ENCODE measurements at places on chromosomes 2 and 18.

GRCh38 chr2:167953776-167954175 lies 293.6 kb downstream of the STK39 start:
- no peak for DNase-seq

DNA sequence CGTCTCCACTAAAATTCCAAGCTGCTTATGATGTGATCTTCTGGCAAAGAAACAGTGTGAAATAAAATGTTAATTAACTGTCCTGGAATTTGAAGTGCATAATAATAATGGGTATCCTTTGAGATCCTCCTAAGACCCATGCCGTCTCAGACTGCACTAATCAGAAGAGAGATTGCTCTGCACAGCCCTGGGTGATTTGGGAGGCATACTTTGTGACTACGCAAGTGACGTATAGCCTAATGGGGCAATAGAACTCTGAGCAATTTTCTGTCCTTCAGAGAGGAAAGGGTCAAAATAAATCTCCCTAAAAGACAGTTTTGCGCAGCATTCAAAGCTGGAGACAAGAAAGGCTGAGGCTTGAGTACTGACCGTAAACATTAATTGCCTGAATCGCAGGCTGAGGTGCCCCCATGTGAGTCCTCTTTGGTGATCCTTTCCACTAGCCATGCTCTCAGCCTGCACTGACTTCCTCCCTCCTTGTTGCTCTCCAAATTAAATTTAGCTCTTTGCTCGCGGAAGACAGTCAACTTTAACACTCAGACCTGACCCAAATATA lies 76.0 kb downstream of the DPP4 start:
- DNase-seq = no peak

DNA sequence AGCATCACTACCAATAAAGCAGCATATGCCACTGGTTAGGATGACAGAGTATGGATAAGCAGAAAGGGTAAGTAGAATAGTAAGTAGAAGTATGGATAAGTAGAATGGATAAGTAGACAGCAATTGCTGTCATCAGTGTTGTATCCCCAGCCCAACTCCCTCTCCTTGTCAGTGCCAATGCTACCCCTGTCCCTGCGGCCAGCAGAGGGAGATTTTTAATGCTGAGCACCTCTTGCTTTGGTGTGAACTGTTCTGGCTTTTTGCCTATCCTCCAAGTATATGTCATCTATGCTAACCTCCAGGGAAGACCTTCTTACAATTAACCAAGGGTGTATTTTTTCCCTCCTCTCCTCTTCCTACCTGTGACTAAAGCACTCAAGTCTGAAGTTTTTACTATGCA lies 136.7 kb upstream of the SPHKAP start:
- DNase-seq = peak; percentile 17

GRCh38 chr2:16079637-16080036 lies 139.3 kb downstream of the MYCN start:
- no peak for DNase-seq

DNA sequence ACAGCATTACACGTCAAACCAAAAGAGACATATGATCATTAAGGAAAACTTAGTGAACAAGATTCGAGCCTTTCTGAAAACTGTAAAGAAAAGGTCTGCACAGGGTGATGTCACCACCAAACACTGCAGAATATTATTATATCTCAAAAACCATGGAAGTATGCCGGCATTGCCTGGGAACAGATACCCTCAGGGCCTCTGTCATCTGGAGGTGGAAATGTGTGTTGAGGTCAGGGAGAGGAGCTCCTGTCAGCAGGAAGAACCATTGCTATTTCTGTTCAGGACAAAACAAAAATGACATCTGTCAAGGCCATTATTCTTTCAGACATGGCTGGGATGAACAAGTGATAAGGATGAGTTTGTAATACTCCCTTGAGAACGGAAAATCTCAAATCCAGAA lies 365.9 kb upstream of the TRIB2 start:
- no peak for DNase-seq

DNA sequence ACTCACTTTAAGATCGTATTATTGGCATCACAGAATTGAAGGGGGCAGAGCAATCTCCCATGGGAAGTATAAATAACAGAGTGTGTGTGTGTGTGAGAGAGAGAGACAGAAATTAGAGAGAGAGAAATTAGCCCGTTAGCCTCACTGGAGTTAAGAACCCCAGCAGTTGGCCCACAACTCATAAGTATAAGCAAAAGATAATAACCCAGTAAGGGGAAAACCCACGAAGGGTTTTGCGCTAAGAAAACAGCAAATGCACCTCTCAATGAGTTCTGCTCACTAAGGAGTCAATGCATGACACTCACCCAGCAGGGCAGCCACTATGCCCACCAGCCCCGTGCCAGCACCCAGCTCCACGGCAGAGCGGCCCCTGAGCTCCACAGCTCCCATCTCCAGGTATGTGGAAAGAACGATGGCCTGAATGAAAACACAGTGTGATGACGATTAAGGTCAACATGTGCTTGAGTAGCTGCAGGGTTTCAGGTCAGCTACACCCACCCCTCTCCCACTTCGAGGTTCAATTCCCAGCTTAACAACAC lies 3.6 kb downstream of the METTL21A start:
- no peak for DNase-seq

DNA sequence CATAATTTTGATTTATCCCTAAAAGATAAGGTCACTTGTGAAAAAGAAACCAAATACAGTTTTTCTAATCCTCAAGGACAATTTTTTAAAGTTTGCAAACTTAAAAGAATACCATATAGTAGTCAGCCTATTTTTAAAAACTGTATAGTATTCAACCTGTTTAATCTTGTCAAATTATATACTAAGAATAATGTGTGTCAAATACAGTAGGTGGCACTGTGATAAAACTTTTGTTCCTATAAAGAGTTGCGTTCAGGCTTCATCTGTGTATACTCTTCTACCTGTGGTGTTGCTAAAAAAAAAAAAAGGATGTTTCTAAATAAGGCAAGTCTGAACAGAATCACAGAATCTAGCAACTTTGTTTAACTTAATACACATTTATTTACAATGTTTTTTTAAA lies 68.6 kb downstream of the CCDC138 start:
- DNase-seq = no peak

DNA sequence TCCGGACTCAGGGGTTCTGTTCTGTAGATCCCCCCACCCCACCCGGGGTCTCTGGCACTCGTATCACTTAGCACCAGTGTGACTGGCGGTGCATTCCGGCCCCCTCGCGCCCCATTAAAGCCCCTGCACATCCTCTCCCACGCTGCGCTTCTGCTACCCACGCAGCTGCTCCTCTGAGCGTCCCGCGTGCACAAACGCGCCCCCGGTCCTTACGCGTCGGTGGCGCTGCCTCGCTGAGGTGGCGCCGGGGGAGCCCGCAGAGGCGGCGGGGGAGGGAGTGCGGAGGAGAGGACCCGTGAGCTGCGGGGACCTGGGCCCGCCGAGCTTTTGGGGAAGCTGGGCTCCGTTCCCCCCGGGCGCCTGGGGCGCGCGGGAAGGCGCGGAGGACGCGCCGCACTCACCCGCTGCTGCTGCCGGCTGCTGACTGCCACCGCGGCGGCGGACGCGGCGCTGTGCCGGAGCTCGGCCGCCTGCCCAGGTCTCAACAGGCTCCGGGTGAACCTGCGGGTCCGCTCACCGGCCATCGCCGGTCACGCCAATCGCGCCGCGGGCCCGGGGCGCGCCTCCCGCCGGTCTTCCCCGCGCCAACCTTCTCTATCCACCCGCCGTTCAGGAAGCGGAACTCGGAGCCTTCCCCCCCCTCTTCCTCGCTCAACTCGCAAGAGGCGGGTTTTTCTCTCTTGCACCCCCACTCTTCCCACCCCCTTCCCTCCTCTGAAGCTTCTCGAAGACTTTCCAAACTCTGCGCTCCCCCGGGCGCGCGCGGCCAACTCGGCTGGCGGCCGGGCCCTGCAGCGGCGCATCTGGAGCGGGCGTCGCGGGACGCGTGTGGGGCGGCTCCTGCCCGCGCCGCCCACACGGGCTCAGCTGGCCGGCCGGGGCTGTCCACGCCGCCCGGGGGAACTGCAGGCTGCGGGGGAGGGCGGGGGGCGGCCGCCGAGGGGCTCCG lies at the start of gene DOCK10:
Gene DOCK10 (minus strand): TSS at position 618 of the 949 bp plus-strand sequence. CDS start 94 bp downstream, at position 524.
- DNase-seq = no peak

DNA sequence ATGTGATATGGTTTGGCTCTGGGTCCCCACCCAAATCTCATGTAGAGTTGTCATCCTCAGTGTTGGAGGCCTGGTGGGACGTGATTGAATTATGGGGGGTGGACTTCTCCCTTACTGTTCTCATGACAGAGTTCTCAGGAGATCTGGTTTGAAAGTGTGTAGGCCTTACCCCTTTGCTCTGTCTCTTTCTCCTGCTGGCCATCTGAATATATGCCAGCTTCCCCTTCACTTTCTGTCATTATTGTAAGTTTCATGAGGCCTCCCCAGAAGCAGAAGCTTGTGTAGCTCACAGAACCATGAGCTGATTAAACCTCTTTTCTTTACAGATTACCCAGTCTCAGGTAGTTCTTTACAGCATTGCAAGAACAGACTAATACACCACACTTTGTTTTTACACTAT lies 222.3 kb downstream of the DOK6 start:
- no peak for DNase-seq

- no peak for DNase-seq
These were observed 46.2 kb upstream of the MGAT5 start for GRCh38 chr2:134207589-134208209.

DNA sequence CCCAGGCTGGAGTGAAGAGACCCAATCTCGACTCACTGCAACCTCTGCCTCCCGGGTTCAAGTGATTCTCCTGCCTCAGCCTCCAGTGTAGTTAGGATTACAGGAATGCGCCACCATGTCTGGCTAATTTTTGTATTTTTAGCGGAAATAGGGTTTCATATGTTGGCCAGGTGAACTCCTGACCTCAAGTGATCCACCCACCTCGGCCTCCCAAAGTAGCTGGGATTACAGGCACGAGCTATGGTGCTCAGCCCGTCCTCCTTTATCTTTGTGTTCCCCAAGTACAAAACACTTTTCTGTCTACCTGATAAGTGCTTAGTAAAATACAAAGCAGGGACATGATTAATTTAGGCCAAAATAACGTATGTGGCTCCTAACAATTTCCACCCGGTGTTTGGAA lies 91.2 kb upstream of the STK17B start:
- DNase-seq = no peak

DNA sequence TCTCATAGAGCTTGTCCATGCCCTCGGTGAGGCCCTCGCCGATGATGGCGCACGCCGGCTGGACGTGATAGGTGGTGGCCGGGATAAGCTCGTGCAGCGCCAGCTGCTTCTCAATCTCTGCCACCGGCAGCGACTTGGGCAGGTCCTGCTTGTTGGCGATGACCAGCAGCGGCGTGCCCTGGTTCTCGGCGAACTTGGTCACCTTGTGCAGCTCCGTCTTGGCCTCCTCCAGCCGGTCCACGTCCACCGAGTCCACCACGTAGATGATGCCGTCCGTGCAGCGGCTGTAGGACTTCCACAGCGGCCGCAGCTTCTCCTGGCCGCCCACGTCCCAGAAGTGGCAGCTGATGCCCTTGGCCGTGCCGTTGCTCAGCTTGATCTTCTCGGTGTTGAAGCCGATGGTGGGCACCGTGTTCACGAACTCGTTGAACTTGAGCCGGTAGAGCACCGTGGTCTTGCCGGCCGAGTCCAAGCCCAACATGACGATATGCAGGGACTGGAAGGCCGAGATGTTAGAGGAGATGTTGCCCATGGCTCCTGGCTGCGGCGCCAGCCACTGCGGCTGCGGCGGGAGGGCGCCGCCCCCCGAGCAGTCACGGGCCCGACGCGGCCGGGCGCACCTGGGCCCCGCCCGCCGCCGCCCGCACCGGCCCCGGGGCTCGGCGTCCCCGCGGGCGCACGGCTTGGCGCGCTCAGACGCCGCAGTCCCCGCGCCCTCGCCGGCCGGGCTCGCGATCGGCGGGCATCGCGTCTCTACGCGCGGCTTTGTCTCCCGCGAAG lies 636 bp downstream of the ARL4C start:
- peak; percentile 36 for DNase-seq

GRCh38 chr2:236341067-236341466 lies 76.9 kb upstream of the ASB18 start:
- DNase-seq = no peak

DNA sequence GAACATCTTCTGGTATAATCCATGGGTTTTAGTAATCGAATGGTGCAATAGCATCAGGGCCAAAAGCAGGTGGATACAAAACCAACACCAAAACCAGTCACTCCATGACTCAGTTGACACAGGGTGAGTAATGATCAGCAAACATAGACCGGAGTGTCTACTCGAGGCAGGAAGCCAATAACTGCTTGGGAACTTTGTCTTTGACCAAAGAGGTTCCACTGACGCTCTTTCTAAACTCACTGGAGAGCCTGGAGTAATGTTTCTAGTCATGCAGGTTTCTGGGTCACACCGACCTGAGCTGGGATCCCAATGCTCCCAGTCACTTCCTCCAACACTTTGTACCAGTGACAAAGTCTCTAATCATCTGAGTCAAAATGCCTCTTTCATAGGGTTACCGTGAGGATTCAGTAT lies 30.9 kb downstream of the MREG start:
- DNase-seq = no peak

DNA sequence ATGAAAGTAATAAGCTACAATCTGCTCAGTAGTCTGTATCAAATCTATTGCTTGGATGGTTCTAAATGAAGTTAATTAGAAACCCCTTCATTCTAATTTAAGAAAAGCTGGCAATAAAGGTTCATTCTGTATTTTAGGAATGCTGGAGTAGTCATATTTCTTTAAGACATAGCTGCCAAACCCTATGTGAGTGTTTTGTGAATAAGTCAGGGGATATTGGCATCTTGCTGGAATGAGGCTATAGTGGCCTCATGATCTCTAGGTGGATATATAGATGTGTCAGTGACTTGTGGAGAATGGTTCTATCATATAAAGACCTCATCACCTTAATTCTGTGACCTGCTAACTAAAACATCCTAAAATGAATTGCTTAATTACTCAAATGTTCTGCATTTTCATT lies 196.3 kb downstream of the PDE1A start:
- DNase-seq = no peak

- no peak for DNase-seq
These were observed 1.1 kb downstream of the TMEM169 start for GRCh38 chr2:216082805-216083204.

DNA sequence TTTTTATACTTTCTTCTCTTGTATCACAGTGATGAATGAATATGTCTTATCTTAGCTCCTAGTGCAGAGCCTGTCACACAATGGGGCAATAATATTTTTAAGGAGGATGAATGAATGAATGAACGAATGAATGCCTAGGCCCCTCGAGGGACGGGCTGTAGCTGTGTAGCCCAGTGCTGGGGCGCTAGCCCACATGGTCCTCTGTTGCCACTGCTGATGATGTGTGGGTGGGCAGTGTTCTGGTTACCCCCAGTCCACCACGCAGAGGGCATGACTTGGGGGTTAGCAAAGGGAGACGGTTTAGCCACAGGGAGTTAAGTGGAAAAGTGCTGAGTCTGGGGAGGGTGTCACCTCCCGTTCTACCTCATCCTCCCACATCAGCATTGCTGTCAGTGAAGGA lies 134.2 kb downstream of the SMAD7 start:
- no peak for DNase-seq

- DNase-seq = peak; percentile 39
These were observed 23.5 kb upstream of the C18orf32 start for GRCh38 chr18:49510393-49511115.

GRCh38 chr2:217658806-217659205 lies 344.0 kb downstream of the TNS1 start:
- no peak for DNase-seq

DNA sequence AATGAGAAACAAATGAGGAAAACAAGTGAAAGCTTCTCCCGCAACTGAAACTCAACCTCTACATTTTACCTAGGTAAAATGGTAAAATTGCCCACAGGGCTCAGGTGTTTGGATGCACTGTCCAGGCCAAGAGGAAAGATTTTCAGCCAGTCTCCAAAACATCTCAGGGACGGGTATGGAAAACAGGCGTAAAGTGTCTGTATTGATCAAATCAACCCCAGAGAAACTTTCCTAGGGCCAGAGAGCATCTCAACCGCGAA lies 361 bp upstream of the HAT1 start:
- no peak for DNase-seq
